A549 (cell line): ENCODE measurements at places on chromosomes 4 and X.
A peak's percentile ranks its signal among the peaks of the same experiment; 100 is the strongest.

DNA sequence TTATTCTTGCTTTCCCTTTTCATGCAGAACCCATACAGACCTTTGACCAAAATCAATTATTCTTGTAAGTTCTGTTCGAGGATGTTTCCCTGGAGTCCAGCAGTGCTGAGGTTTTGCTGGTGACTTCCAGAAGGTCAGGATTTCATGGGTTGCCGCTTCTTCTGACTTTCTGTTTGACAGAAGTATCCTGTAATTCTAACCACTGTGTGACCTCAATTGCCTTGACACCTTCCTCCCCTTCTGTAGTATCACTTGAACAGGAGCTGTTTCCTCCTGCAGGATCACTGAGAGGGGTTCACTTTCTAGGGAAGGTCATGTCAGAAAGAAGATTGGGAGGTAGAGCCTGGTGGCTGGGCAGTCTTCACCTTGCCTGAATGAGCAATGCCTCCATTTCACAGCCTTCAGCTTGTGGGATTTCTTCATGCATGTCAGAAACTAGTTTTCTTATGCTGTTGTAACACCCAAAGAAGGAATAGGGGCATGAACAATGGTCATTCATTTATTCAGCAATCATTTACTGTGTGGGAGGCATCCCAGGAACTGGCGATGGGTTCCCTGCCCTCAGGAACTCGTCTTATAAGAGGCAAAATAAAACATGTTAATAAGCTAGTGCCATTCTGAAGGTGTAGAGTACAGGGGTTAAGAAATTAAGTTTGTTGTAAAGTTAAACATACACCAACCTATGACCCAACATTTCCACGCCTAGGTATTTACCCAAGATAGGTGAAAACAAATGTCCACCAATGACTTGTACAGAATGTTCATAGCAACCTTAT, 205.9 kb downstream of the SOWAHB start:
- no peak for DNase-seq

- no peak for DNase-seq
These were observed 4.5 kb downstream of the DDX3X start for GRCh38 chrX:41338436-41338835.

DNA sequence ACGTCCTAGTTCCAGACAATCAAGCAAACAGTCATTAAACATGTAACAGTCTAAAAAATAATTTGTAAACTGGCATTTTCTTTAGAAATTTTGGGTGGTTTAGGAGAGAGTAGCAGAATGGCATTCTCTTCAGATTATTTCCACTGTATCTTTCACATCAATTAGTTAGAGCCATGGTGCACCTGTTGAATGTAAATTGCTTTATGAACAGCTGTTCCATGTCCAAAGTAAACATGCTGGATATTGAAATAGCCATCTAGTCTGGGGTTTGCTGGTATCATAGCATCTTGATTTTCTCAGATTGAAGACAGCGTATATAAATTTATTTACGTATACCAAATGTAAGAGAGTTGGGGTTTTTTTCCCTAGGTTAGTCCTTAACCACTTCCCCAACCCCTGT, 143.6 kb downstream of the RCHY1 start:
- DNase-seq = no peak

DNA sequence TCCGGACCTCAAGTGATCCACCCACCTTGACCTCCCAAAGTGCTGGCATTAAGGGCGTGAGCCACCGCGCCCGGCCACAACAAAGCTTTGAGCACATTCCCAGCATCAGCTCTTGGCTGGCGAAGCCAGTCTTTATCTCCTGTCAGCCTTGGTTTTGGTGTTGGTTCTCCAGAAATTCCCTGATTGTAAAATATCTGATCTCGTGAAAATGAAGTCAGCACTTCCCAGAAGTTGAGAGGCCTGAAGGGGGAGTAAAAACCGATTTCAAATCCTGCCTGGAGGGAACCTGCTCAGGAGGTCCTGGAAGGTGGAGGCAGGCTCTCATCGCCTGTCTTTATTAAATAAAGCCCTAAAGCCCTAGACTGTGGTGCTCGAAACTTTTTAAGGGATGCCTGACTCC, 33.6 kb downstream of the PTTG2 start:
- no peak for DNase-seq

DNA sequence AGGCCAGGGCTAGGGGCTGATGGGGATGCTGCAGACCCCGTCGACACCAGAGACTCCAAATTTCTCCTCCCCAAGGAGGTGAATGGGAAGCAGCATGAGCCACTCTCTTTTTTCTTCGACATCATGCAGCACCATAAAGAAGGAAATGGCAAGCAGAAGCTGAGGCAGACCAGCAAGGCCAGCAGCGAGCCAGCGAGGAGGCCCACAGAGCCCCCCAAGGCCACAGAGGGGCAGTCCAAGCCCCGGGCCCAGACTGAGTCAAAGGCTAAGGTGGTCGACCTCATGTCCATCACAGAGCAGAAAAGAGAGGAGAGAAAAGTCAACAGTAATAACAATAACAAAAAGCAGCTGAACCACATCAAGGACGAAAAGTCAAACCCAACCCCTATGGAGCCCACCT, 56.1 kb downstream of the TNIP2 start:
- DNase-seq = no peak

- peak; percentile 74 for DNase-seq
These were observed 120.7 kb upstream of the TRIM2 start for GRCh38 chr4:153083447-153083947.

DNA sequence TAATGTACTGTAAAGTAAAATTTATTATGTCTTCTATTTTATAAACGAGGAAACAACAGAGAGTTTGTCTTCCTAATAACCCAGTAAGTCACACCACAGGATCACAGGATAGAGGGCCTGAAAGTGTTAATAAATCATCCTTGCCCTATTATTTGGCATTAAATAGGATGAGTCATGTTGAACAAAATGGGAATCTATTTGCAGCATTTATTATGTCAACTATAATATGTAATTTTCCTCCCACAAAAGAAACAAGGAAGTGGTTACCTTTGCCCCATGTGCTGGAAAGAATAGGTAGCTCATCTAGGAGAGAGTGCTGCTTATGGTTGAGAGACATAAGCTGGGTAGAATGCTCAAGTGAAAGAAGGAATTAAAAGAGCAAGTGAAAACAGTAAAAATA, 237.6 kb upstream of the NDST3 start:
- DNase-seq = peak; percentile 3

- no peak for DNase-seq
These were observed 230.9 kb upstream of the GPC4 start for GRCh38 chrX:133645977-133646718.

- peak; percentile 14 for DNase-seq
These were observed 5.1 kb upstream of the DCLK2 start for GRCh38 chr4:150072906-150073714.

GRCh38 chrX:40127052-40127451, 29.3 kb upstream of the BCOR start:
- no peak for DNase-seq

DNA sequence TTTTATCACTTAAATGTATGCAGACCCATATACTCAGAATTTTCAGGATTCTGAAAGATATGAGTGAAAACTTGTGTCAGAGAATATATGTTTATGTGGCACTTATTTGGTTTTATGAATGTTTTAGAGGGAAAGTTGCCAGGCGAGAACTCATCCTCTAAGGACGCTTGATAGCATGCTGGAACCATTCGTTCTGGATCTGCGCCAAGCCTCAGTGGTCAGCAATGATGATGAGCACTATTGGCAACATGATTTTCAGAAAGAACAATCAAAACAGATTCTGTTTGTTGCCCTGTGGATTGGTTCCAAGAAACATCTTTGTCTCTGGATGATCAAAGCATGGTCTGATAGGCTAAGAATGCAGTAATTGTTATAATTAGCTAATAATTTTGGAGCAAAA, 32.1 kb upstream of the RAPGEF2 start:
- no peak for DNase-seq

DNA sequence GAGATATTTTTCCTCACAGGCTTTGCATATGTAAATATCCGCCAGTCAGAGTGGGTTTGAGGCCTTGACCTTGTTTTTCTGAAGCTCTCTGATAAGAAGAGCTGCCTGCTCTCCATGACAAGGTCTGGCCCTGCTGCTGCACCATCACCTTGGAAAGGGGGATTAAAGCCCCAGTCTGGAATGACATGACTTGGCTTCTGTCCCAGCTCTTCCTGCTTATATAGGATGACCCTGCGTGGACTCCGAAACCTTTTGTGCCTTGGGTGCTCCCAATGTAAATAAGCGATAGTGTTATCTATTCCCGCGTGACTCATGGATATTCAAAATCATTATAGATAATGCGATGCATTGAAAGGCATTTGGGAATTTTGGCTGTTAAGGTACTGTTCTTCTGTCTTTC, 139.3 kb downstream of the BMPR1B start:
- DNase-seq = no peak

DNA sequence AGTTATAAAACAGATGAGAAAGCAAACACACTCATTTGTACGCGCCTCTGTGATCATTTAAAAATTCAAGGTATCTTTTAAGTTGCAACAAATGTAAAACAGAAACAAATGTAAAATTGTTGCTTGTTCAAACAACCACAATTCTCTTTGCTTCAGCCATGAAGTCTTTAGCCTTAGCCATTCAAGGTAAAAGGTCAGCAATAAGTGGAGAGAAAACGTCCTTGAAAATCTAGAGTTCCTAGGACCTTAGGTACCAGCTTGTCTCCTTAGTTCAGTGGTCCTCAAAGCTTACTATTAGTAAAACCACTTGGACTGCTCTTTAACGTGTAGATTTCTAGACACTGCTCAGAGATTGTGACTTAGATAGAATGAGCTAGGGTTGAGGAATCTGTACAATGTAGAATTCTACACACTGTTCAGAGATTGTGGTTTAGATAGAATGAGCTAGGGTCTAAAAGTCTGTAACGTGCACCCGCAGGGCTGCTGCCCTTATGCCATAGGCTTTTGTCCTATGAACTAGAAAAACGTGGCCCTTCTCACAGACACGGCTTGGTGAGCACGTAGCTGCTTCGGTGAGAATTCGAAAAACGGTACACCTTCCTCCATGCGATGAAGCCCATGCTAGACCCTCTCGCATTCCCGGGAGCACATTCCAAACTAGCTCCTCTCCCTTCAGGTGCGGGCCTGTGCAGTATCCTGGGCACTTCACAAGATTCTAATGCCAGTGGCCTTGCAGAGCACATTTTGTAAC, 1.7 kb downstream of the PLAC8 start:
- DNase-seq = no peak

DNA sequence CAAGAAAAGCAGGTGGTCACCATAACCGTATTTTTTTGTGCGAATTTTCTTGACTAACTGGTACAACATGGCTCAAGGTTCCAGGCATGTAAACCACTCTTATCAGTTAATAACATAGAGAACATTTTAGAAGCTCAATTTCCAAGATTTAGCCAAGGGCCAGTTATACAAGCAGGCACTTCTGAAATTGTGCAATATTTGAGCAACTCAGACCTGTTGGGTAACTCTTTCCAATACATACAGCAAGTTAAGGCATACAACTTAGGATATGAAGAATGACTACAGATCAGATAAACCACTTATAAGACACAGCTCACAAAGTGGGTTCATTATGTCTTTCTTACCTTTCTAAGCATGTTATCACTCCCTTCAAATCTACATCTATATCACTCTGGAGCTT, 43.9 kb downstream of the ZNF280C start:
- DNase-seq = no peak

DNA sequence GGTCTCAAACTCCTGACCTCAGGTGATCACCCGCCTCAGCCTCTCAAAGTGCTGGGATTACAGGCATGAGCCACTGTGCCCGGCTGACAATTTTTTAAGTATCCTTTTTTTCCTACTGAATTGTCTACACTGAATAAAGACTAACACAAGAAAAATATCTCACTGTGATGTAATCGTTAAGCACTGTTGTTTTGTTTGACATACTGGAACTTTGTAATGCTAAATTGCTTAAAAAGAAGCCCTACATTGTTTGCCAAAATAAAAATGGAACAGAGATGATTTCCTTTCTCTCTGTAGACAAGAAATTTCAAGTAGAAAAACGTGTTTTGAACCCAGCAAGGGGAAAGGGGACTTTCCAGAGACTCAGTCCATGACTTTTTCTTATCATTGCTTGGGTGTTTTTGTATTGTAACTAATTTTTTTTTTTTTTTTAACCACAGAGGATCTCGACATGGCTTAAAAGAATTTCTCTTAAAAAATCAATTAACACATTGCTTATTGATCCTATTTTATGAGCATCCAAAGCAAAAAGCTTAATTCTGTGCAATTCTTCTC, 74.9 kb downstream of the TMEM156 start:
- no peak for DNase-seq

- DNase-seq = no peak
These were observed 144.8 kb downstream of the COL25A1 start for GRCh38 chr4:109157696-109158095.

- DNase-seq = no peak
These were observed 346.6 kb upstream of the GNPDA2 start for GRCh38 chr4:45072981-45073380.

DNA sequence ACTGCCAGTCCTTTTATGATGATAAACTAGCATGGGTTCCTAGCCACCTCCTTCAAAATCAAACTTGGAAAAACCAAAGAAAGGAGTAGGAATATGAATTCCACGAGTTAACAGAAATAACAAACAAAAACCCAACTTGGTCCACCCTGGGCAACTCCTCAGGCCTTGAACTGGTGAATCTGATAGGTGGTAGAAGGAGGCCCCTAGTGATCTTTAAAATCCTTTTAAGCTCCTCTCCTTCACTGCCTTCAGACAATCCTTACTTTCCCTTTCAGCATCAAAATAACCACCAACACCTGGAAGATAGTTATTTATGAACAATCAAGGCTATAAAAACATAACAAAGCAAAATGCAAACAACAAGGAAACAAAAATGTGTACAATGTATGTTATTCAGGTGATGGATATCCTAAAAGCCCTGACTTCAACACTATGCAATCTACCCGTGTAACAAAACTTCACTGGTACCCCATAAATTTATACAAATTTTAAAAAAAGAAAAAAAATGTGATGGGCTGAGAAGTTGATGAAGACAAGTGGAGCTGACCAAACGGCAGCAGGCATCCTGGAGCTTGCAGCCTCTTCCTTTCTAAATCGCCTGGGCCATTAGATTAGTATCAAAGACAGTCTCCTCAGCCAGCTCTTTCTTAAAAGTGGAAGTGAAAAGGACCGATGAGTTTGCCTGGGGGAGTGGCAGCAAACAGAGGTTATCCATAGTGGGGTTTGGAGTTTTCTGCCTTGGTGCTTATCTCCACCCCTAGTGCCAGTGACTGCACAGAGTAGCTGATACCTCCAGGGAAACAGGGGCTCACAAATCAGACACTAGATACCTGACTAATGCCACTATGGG, 179.6 kb downstream of the TMA16 start:
- no peak for DNase-seq
